GM03348 (cell line): ENCODE measurements at places on chromosomes 1 and 21.

GRCh38 chr1:68103884-68104554 lies 53.6 kb upstream of the DIRAS3 start:
- DNase-seq: peak; percentile 11

- DNase-seq: no peak
These were observed 44.9 kb downstream of the FOXD2 start for GRCh38 chr1:47482786-47483185.

DNA sequence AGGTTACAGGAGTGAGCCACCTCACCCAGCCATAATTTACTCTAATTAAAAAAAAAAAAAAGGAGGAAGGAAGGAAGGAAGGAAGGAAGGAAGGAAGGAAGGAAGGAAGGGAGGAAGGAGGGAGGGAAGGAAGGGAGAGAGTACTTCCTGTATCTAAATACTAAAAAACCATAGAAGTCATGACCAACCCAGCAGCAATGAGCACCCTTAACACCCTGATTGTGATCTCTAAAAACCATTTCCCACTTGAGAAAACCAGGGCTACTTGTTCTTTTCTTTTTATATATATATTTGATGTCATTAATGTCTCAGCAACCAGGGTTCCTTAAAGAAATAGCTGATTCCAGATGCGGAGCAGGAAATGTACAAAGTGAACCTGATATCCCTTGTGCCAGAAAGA lies 31.2 kb downstream of the ARID4B start:
- DNase-seq: no peak

DNA sequence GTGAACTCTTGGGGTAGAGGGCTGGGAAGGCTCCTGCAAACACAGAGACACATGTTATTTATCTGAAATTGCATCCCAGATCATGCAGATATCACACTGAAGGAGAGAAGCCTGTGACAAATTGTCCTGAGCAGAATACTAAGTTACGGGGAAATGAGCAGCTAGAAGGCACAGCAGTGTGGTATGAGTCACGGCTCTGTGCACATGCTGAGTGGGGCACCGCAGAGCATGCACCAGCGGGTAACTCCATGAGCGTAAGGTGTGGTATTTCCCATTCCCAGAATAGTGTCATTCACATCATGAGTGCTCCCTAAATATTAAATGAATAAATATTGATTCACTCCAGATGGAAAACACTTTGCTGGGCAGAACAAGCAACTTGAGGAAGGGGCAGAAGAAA lies 21.3 kb upstream of the FCRL2 start:
- DNase-seq: no peak
